ENCODE measurements at places on chromosomes 3 and 15.

- no peak for DNase-seq
These were observed 10.4 kb upstream of the BAHD1 start for GRCh38 chr15:40430271-40430805.

DNA sequence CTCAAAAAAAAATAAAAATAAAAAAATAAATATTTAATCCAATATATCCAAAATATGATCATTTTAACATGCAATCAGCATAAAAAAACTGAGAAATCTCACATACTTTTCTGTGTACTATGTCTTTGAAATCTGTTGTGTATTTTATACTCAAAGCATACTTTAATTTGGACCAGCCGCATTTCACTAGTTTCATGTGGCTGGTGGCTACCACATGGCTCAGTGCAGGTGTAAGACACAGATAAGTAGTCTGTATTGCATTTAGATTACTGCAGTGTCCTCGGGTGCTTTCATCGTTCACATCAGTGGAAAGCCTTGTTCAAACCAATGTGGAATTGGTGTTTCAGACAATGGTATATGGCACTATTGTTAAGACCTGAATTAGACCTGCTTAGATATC, 11.0 kb downstream of the CRTC3 start:
- DNase-seq: no peak

DNA sequence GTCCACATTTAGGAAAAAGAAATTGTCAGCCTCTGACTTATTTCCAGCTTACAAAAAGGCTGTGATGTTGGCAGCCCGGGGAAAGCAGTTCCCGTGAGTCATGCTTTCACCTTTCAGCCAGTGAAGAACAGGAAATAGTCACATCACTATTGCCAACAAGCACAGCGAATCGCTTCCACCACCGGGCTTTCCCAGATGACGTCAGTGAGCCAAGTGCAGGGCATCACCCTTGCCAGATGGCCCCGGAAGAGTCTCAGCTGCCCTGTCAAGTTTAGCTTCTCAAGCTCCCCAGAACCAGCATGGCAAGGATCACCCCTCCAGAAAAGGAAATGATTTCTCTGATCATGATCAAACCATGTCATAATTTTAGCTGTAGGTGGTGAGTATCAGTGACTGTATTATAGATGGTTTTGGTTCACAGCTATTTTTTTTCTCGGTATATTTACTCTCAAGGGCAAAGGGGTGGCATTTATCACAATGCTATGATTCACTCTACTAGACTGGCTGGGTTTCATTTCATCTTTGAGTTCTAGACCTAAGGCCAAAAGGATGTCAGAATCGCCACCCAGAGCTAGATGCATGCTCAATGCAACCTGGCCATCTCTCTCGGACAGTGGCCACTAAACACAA, 32.9 kb downstream of the B3GNT5 start:
- DNase-seq: peak; percentile 96

- no peak for DNase-seq
These were observed 106.5 kb upstream of the CMC1 start for GRCh38 chr3:28134792-28135375.

DNA sequence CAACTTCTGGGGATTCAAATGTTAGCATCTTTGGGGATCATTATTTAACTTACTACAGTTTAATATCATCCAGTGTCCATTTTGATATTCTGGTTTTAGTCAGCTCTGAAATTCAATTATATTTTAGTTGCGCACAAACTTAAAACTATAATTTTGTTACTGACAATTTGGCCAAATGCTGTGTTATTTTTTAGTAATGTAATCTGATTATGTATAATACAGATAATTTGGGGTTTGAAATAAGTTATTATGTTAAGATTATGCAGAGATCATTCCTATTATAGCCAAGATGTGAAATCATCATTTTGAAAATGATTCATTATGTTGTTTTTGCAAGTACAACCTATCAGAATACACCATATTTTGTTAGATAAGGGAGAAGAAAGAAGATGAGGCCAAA, 706.1 kb downstream of the ROBO2 start:
- DNase-seq: no peak

DNA sequence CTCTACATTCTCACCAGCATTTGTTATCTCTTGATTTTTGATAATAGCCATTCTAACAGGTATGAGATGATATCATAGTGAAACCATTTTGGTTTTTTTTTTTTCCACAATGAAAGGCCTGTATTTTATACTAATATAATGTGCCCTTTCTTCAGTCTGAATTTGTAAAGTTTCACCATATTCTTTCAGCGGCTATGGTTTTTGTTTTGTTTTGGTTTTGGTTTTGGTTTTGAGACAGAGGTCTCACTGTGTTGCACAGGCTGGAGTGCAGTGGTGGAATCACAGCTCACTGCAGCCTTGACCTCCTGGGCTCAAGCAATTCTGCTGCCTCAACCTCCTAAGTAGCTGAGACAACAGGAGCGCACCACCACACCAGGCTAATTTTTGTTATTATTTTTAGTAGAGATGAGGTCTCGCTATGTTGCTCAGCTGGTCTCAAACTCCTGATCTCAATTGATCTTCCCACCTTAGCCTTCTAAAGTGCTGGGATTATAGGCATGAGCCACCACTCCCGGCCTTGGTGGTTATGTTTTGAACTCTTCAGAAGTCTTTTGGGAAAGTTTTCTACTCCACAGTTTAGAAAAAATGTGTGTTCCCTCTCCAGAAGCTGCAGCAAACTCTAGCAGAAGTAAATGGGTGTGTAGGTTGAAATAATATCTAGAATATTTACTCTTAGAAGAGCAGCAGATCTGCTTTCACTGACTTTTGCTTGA, 110.2 kb upstream of the UMPS start:
- no peak for DNase-seq

GRCh38 chr3:118573912-118574311, 460.7 kb downstream of the IGSF11 start:
- DNase-seq: no peak

GRCh38 chr15:88764448-88764847, 38.8 kb upstream of the ACAN start:
- DNase-seq: no peak

- peak; percentile 48 for DNase-seq
These were observed 165.0 kb downstream of the ABHD5 start for GRCh38 chr3:43855674-43856299.

- no peak for DNase-seq
These were observed 364.6 kb upstream of the AGTR1 start for GRCh38 chr3:148333091-148333490.

- no peak for DNase-seq
These were observed 57.6 kb upstream of the FGD5 start for GRCh38 chr3:14761121-14761672.

DNA sequence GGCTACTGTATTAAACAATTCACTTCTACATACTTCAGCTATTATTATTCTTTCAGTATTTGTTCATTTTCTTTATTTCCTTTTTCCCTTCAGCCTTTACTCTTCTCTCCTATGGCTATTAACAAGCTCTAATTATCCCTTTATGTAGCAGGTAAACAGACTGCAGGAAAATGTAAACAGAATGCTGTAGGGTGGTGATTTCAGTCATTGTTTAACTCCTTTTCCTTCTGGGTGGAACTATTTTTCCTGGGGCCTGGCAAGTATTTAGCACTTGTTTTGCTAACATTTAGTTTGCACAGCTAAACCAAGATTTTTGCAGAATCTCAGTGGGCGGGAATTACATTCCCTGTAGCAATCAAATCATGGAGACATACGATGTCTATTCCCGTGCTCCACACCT, 14.4 kb downstream of the RARB start:
- no peak for DNase-seq

DNA sequence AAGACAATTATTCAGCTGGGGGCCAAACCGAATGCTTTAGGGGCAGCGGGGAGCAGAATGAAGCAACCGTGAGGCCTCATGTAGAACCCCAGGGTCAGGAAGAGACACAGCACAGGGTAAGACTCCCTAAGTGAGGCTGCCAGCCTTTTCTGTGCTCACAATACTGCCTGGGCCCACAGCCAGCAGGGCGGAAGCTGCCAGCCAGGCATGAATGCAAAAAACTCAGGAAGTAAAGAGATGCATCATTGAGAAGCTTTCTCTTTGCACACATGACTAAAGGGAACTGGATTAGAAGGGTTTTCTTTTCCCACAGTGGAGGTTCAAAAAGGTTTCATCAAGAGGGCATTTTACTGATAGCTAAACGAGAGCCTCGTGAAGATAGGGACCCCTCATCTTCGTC, 33.3 kb downstream of the CA12 start:
- DNase-seq: no peak

GRCh38 chr3:66403323-66403990, 97.4 kb downstream of the LRIG1 start:
- no peak for DNase-seq

- DNase-seq: no peak
These were observed 11.1 kb downstream of the RYK start for GRCh38 chr3:134239538-134239937.

DNA sequence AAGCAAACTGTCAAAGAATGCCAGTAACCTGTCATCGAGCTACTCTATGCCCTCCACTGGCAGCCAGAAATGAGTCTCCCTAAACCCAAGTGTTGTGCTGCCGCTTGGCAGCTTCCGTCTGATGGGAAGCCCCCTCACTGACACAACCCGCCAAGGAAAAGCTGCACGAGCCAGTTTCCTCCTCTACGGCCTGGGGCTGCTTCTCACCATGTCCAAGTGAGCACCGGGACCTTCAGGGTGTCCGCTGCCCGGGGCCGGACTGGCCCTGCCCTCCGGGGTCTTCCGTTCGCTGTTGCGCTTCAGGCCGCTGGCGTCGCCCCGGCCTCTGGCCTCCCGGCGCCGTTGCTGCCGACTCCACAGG, 490 bp downstream of the TOMM70 start:
- DNase-seq: peak; percentile 58

GRCh38 chr3:127264292-127264691, 23.6 kb downstream of the PRR20G start:
- DNase-seq: no peak

GRCh38 chr3:26915208-26915607, 292.6 kb downstream of the LRRC3B start:
- no peak for DNase-seq

DNA sequence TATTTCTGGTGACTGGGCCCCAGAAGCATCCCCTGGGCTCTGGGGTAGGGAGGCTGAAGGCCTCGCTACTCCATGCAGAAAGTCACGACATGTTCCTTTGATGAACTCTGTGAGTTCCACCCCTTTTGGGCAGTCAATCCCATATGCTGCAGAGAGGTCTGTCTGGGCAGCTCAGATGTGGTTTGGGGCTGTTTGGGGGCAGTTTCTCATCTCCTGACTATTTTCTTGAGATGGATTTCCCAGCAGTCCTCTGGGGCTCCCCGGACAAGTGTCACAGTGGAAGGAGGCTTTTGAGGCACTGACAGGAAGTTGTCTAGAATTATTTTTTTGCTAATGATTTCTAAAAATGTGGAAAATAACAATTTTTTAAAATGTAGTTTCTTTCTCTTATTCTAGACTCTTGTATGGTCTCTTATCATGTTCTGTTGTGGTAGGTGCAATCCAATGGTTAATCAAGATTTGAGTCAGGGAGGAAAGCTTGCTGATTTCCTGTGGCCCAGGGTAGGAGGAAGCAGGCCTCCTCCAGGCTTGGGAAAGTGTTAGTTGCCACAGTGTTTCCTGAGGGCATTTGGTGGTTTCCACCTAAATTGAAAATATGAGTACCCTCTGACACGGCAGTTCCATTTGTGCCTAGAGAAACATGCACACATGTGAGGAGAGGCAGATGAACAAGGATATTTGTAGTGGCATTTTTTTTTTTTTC, 19.9 kb upstream of the TATDN2 start:
- DNase-seq: peak; percentile 55

- DNase-seq: no peak
These were observed 7.0 kb upstream of the SPICE1 start for GRCh38 chr3:113521981-113522380.

DNA sequence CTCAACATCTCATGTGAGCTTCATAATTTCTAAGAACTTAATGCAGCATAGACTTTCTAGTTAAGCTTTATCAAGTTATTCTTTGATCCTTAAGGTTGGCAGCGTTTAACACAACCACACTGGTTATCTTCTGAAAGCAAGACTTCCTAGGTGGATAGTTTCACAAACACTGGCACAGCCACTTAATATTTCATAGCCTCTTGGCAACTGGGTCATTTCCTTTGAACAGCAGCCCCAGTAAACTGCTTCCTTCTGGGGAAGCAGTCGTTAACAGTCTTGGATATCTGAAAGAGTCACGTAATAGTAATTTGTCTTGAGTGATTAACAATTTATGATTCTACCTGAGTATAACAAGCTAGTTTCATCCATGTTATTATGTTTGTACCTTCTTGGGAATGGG, 45.9 kb upstream of the ABHD10 start:
- no peak for DNase-seq

DNA sequence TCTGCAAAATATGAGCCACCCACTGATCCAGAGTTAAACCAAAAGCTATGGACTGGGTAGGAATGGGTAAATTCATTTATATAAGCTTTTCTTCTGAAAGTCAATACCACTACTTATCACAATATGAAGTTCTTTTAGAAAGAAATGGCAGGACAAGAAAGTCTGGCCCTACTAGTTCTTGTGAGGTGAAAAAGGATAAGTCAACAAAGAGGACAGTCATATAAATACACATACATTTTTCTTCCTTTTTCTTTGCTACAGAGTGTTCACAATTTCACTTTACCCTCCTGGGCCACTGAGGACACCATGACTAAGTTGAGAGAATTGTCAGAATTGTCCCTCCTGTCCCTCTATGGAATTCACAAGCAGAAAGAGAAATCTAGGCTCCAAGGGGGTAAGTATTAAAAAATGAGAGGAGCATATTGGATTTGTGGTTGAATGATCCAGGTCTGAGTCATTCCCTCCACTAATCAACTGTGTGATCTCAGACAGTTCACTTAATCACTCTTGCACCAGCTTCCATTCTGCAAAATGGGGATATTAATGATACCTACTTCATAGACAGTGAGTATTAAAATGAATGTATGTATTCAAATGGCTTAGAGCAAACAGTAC, 27.6 kb downstream of the ACP3 start:
- no peak for DNase-seq

GRCh38 chr15:29888646-29889045, 66.4 kb upstream of the TJP1 start:
- no peak for DNase-seq

- DNase-seq: peak; percentile 73
These were observed 639 bp downstream of the FOXP1 start for GRCh38 chr3:71582612-71583565.

DNA sequence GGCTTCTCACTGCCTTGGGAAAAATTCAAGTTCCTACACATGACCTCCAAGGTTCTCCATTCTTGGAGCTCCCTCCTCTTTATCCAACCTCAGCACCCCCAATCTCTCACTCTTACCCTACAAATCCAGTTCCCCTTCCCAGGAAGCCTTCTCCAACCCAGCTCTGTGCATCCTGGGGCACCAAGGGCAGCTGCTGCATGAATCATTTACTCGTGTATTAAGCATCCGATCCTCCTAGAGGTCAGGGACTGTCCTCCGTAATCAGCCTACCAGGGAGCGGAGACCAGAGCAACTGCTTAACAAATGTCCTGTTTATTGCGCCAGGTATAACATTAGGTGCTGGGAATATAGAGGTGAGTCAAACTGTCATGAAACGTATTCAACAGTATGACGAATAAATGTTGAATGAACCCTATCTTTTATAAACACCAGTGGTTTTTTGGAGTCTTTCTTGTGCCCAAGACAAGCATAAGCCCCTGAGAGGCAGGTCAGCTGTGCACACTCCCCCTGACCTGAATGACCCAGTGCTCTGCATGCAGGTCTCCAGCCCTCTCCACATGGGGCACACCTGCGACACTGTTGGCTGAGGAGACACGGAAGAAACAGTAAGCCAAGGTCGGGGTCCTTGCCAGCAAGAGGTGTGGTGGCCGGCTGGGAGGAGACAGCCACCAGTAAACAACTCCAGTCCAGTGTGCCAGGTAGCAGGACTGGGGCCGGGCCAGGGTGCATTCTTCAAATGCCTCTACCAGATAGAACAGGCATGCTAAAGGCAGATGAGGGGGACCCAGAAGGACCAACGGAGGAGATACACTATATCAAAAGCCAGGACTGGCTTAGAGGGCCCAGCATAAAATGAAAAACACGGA, 27.6 kb downstream of the ANP32A start:
- DNase-seq: no peak

Data from activated T-cell treated with anti-CD3 and anti-CD28 coated beads, Interleukin-2, amount 50 U/mL, for 72 hours (primary cell).